ENCODE measurements at places on chromosomes 5 and 9.

GRCh38 chr5:79955941-79956670 lies 35.0 kb downstream of the MTX3 start:
- DNase-seq, result no peak

GRCh38 chr5:167578977-167579692 lies 712.3 kb upstream of the WWC1 start:
- DNase-seq, result no peak

DNA sequence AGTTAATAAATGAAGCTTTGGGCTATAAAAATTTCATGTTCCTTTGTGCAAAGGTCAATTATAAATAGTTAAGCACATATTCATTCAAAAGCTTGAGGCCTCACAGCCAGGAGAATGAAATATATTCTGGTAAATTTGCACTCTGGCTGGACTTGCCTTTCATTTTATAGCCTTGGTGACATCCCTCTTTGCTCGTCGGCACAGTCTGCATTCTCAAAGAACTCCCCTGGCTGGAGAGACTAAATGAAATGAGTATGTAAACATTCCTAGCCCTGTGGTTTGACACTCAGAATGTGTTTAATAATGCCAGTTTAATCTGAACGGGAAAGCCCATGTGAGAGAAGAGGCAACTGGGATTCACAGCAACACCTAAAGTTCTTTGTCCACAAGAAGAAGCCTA lies 285.6 kb downstream of the BRINP1 start:
- DNase-seq, result no peak

- no peak for DNase-seq
Measured at GRCh38 chr5:39379693-39380092, 15.4 kb upstream of the C9 start.

DNA sequence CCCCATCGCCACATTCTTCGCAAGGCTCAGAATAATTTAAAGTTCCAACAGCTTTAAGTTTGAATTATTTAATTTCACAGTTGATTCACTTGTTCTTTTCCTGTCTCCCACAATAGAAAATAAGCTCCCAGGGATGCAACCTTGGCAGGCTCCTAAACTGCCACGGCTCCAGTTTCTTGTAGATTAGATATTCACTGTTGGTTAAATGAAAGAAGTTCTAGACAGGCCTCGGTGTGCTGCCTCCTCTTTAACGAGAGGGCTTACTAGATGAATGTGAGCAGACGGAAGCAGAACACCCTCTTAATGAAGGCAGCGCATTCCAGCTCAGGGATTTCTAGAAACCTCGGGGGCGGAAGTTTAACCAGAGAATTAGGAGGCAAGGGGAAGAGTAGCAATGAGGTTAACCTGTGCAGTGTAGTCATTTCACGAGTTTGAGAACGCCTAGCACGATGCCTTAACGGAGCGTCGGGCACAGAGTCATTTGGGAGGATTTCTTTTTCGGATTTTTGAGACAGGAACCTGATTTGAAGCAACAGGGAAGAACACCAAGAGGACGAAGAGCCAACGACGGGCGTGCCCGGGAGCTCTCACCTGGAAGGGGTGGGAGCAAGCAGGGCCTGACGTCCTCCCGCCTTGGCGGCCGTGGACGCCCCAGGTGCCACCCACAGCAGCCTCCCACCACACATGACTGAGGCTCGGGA lies 637 bp upstream of the SMC5 start:
- peak; percentile 90 for DNase-seq

- DNase-seq, result no peak
Measured at GRCh38 chr5:115349001-115349817, 52.8 kb upstream of the CCDC112 start.
